Omental fat pad (tissue), 4 donors: ENCODE measurements at places on chromosomes 5 and 9.

- no peak for DNase-seq
Observed at GRCh38 chr5:95959051-95959887, 2.4 kb downstream of the ELL2 start.

DNA sequence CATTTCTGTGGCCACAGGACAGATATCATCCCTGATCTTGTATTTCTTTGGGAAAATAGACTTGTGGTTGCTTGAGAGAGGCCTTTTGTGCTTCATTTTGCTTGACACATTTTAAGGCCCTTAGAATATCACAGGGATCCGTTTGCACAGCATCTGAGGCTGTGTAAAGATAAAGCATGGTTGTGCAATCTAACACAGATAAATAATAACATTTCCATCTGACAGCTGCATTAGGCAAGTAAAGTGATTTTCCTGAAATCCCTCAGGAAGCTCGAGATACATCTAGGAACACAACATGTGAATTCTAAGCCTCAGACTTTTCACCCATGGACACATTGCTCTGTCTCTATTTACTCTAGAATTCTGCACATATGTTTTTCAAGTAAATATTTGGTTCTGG is 212.8 kb upstream of the ADAMTSL1 start:
- no peak for DNase-seq

GRCh38 chr5:58054018-58054417 is 405.9 kb downstream of the PLK2 start:
- no peak for DNase-seq

GRCh38 chr5:31833710-31834109 is 194.8 kb downstream of the PDZD2 start:
- DNase-seq = no peak

DNA sequence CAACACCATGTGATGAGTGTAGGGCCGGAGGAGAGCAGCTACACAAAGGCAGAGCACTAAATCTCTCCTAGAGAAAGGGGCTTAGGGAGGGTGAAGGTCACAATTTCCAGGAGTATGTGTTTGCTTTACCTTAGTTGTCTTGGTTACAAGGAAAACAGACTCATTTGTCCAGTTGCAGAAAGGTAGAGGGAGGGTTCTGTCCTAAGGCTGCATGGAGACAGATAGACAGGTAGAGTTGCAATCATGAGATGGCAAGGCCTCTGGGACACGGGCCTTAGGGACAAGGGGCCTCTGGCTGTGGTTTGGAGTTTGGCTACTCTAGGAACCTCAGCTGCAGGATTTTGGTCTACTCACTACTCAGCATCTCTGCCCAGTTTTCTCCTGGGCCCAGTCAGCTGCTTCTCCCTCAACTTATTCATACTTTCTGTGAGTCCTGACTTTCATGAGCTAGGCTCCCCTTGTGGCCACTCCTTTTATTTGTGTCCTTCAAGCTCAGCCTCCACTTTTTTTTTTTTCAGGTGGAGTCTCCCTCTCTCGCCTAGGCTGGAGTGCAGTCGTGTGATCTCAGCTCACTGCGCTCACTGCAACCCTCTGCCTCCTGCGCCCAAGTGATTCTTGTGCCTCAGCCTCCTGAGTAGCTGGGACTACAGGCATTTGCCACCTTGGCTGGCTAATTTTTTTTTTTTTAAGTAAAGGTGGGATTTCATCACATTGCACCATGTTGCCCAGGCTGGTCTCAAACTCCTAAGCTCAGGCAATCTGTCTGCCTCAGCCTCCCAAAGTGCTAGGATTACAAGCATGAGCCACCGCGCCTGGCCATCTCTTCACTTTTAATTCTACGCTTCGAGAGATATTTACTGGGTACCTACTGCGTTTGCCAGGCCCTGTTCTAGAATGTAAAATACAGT is 76.6 kb downstream of the PTPDC1 start:
- no peak for DNase-seq

- DNase-seq = peak; percentile 14
Observed at GRCh38 chr5:179841621-179842020, 17.0 kb downstream of the MRNIP start.

- DNase-seq = no peak
Observed at GRCh38 chr5:160385496-160385895, 14.4 kb downstream of the FAM200C start.

- no peak for DNase-seq
Observed at GRCh38 chr9:133738640-133739225, 581 bp upstream of the SARDH start.
